ENCODE measurements at places on chromosomes 16 and 17. TPM values are rescaled to one million over a fixed set of nuclear protein-coding genes. Genes with fewer than 3 reads are reported as not detected.
A peak's percentile ranks its signal among the peaks of the same experiment; 100 is the strongest.

- DNase-seq = no peak
- no peaks in the 10 kb centered on the region for H3K27me3 ChIP-seq
- no peak overlapping the region for H3K4me3 ChIP-seq
- peak overlapping the region; percentile 33 for H3K27ac ChIP-seq
Measured at GRCh38 chr17:69761767-69762321, 313.2 kb upstream of the KCNJ16 start.

GRCh38 chr16:55465077-55465896 is 13.7 kb upstream of the MMP2 start:
- no peak overlapping the region for H3K27ac ChIP-seq
- no peaks in the 10 kb centered on the region for H3K36me3 ChIP-seq
- no peak overlapping the region for H3K4me3 ChIP-seq
- no peaks in the 10 kb centered on the region for H3K4me1 ChIP-seq

GRCh38 chr17:73621685-73622084 is 22.6 kb downstream of the SDK2 start:
- no peaks in the 10 kb centered on the region for H3K36me3 ChIP-seq
- no peak overlapping the region for H3K4me3 ChIP-seq
- H3K4me1 ChIP-seq = no peaks in the 10 kb centered on the region
- H3K27ac ChIP-seq = no peak overlapping the region
- no peaks in the 10 kb centered on the region for H3K27me3 ChIP-seq

GRCh38 chr16:29148131-29148691 is 163.4 kb downstream of the LAT start:
- H3K36me3 ChIP-seq = no peaks in the 10 kb centered on the region
- no peak overlapping the region for H3K4me3 ChIP-seq
- no peak for DNase-seq
- H3K4me1 ChIP-seq = no peaks in the 10 kb centered on the region
- no peak overlapping the region for H3K27ac ChIP-seq

GRCh38 chr17:63358111-63358839 is 87.8 kb downstream of the CYB561 start:
- no peaks in the 10 kb centered on the region for H3K4me1 ChIP-seq
- no peaks in the 10 kb centered on the region for H3K36me3 ChIP-seq
- no peak for DNase-seq
- no peak overlapping the region for H3K27ac ChIP-seq
- no peak overlapping the region for H3K4me3 ChIP-seq

- no peak for DNase-seq
- no peak overlapping the region for H3K4me3 ChIP-seq
- H3K27me3 ChIP-seq = no peaks in the 10 kb centered on the region
- no peak overlapping the region for H3K27ac ChIP-seq
- H3K4me1 ChIP-seq = no peaks in the 10 kb centered on the region
- H3K36me3 ChIP-seq = peaks cover 28% of the 10 kb centered on the region
Measured at GRCh38 chr17:4241535-4241934, 22.2 kb downstream of the ANKFY1 start.

NPIPB2 gene
- 5.9 TPM for total RNA-seq

EFCAB5 gene
- not detected for total RNA-seq

GLP2R gene
- 0.54 TPM for total RNA-seq

Data from thyroid gland (tissue), 4 donors.